NCI-H345 (cell line): ENCODE measurements at places on chromosomes 5 and 9.
A peak's percentile ranks its signal among the peaks of the same experiment; 100 is the strongest.

GRCh38 chr5:151454166-151454565 is 6.8 kb downstream of the SLC36A1 start:
- DNase-seq: no peak

GRCh38 chr9:98222885-98223691 is 30.7 kb upstream of the CORO2A start:
- DNase-seq: no peak

GRCh38 chr5:73691302-73692080 is 65.5 kb downstream of the ARHGEF28 start:
- DNase-seq: no peak

GRCh38 chr5:139147483-139148087 is 50.6 kb downstream of the SIL1 start:
- peak; percentile 74 for DNase-seq

DNA sequence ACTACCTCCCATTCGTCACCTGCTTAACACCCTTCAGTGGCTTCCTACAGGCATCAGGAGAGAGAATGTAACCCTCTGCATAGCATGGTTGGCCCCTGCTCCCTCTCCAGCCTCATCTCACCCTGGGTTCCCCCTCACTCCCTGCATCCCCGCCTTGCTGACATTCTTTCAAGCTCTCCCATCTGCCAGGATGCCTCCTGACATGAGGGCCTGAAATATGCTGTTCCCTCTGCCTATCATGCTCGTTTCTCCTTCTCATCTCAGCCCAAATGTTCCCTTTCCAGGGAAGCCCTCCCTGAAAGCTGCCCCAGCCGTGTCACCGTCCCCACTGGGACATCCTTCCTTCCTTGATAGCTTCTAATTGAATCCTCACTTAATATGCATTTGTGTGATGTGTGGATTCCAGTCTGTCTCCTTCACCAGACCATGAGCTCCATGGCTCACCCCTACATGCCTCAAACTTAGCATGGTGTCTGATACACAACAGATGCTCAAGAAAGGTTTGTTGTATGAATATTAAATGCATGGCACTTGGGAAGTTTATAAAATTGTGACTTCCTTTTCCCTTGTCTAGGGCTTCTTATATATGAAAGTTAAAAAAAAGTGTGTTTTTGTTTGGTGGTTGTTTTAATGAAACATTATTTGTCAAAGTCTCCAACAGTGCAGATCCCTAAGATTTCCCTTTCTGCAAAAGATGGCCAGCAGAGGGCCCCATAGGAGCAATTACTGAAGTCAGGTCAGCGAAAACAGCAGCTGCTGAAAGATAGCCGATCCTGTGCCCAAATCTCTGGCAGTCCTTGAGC is 7.3 kb upstream of the C5orf58 start:
- peak; percentile 73 for DNase-seq

DNA sequence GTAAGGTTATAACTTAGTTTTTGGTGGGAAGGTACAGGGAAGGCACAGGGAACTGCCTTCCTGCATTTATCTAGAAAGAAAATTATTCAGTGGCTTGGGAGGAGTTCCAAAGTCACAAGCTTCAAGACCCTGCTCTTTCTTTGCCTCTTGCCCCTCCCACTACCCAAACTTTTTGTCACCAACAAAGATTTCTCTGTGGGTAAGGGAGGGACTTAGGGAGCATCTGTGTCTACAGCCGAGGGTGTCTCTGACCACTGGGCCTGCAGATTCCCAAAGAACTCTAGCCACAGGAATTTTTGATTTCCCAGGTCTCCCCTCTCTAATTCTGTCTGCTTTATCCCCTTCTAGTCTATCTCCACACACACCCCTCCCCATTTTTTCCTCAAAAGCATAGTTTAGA is 2.1 kb downstream of the ECSCR start:
- no peak for DNase-seq

- no peak for DNase-seq
Observed at GRCh38 chr5:133853646-133854365, 114.6 kb downstream of the C5orf15 start.

DNA sequence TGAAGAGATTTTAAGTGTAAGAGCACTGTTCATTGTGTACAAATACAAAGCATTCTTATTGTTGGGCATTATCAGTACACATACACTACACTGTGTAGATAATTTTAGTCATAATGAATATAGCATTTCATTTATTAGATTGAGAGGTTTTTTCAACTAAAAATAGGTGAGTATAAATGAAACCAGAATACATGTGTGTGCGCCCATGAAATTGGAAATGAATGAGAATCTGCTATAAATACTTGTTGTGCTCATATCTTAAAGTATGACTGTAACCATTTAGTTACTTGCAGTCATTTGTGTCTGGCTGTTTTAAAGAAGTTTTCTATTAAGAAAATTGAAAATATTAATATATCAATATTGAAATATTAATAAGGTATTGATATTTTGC is 189.0 kb upstream of the MEF2C start:
- DNase-seq: no peak
